ENCODE measurements at places on chromosomes 3 and 15.
A peak's percentile ranks its signal among the peaks of the same experiment; 100 is the strongest.

GRCh38 chr3:27729748-27730611 lies 7.9 kb upstream of the EOMES start:
- DNase-seq: no peak

- DNase-seq: peak; percentile 20
These were observed 1.6 kb upstream of the ATOSA start for GRCh38 chr15:52680761-52681160.

- peak; percentile 66 for DNase-seq
These were observed 835 bp downstream of the ARIH2 start for GRCh38 chr3:48919215-48920138.

DNA sequence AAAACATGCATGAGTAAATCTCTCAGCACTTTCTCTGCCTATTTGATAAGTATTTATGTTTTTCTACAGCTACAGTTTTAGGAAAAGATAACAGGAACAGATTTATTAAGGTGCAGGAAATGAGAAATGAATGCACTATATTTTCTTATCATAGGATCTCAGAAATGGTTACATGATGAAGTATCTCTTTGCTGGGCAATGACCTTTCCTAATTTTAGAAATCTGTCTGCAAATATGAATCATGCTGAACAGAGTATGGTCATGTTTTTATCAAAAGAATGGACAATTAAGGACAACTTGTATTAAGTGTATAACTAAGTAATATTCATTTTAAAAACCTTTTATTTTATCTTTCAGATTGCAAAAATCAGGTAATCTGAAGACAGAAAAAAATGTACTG lies 53.8 kb upstream of the SPPL2A start:
- DNase-seq: no peak

DNA sequence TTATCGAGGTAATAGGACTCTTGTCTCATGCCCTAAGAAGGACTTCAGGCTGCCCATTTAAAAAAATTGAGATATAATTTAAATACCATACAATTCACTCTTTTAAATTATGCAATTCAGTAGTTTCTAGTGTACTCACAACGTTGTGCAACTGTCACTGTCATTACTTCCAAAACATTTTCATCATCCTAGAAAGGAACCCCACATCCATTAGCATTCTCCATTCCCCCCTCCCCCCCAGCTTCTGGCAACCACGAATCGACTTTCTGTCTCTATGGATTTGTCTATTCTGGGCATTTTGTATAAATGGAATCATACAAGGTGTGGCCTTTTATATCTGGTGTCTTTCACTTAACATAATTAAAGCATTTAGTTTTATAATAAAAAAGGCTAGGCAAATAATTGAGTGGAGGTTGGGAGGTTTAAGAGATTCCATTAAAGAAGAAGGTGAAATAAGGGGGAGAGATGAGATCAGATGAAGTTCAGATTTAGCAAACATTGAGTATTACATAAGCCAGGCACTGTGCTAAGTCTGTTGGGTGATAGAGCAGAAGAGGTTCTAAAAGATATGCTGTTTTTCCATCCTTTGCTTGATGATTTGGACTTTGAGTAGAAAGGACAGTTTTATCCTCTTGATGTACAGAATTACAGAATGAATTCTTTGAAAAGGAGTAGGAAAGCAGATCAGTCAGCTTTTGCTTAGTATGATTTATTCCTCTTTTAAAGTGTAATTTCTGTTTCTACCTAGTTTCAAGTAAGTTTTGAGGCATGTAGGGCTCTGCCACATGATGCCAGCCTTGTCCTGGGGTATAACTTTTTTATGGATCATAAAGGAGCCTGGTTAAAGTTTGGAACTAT lies 36.3 kb downstream of the UBE2E2 start:
- DNase-seq: no peak

GRCh38 chr3:64451283-64452012 lies 226.2 kb upstream of the PRICKLE2 start:
- DNase-seq: no peak

GRCh38 chr3:107346564-107346963 lies 30.7 kb upstream of the CCDC54 start:
- no peak for DNase-seq

DNA sequence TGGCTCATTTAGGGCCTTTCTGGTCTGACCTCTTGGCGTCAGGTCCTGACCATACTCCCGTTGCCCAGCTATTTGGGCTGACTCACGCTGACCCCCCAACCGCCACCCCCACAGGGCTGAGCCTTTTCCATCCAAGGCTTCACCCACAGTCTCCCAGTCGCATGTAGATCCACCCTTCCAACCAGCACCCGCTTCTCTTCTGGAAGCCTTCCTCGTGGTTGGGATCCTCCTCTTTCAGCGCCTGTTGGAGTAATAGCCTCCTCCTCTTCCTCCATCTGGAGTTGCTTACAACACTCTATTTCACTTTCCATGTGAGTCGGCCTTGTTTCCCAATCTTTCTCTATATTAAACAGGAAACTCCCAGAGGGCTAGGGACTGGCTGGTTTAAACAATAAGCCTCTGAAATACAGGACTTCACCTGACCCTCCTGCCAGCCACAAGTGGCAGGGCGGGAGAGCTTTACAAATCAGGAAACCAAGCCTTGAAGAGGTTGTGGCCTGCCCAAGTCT lies 2.1 kb upstream of the ALAS1 start:
- no peak for DNase-seq

DNA sequence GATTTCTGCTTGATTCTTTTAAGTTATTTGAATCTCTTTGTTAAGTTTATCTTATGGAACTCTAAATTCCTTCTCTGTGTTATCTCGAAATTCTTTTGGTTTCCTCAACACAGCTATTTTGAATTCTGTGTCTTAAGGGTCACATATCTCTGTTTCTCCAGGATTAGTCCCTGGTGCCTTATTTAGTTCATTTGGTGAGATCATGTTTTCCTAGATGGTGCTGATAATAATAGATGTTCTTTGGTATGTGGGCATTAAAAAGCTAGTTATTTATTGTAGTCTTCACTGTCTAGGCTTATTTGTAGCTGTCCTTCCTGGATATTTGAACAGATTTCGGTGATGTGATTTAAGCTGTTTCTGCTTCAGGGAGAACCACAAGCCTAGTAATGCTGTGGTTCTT lies 615.6 kb upstream of the NECTIN3 start:
- DNase-seq: no peak

DNA sequence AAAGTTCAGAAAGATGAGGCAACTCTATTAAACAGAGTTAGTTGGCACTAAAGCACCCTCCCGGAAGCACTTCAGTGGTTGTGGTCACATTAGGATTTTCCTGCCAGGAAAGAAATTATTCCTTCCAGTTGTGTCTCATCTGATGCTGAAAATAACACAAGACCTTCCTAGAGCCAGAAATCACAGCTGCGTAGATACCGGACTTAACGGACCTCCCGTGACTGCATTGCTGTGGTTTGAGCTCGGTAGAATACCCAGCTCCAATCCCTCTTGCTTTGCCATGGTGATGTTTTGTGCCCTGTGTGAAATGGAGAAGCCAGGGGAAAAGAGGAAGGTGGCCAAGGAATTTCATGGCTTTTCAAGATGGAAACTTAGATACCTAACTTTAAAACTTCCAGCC lies 215.0 kb upstream of the IGF1R start:
- peak; percentile 75 for DNase-seq

- DNase-seq: no peak
These were observed 1.3 kb downstream of the GMPS start for GRCh38 chr3:155871746-155872158.

DNA sequence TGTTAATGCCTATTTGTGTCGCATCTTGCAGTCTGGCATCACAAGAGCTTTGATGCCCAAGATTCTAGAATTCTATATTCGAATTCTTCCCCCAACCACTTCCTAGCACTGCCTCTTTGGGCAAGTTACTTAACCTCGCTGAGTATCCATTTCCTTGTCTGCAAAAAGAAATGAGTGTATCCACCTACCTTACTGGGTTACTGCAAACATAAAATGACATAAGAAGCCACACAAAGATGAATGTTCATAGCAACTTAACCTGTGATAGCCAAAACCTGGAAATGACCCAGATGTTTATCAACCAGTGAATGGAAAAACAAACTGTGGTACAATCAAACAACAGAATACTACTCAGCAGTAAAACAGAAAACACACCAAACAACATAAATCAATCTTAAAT lies 24.9 kb downstream of the RFTN1 start:
- DNase-seq: no peak

GRCh38 chr3:149016669-149017541 lies 25.6 kb downstream of the GYG1 start:
- DNase-seq: peak; percentile 47

GRCh38 chr3:53328746-53329145 lies 18.6 kb downstream of the DCP1A start:
- no peak for DNase-seq

GRCh38 chr3:144772372-144772771 lies 800.7 kb downstream of the DIPK2A start:
- peak; percentile 24 for DNase-seq

DNA sequence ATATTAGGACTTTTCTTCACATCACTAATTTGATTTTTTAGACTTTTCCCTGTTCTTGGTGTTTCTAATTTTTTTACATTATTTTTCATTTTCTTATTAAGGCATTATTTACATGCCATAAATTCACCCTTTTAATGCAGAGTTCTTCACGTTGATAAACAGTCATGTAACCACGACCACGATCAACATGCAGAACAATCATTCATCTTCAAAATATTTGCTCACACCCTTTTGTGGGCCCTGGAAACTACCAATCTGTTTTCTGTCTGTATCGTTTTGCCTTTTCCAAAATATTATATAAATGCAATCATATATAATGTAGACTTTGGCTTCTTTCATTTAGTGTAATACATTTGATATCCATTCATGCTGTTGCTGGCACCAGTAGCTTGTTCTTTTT lies 48.7 kb downstream of the ARRDC4 start:
- DNase-seq: no peak

GRCh38 chr3:71152039-71152891 lies 431.3 kb downstream of the FOXP1 start:
- no peak for DNase-seq

- peak; percentile 10 for DNase-seq
These were observed 25.6 kb downstream of the CPNE4 start for GRCh38 chr3:132009241-132009640.

DNA sequence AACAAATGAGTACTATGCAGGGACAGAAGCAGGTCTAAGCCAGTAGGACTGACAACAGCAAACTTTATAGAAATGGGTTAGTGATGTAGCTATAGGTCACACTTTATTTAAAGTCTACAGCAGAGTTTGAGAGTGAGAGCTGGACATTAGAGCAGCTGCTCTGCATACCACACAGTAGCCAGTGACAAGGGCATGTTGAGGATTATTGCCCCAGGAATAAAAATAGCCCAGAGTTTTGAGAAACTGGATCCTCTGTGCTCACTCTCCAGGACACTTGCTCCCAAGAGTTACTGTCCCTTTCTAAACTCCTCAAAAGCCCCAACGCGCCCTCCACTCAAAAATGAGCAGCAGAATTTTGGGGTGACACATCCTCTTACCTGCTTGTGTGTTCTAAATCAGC lies 21.1 kb downstream of the LRTM1 start:
- peak; percentile 72 for DNase-seq

- DNase-seq: no peak
These were observed 74.3 kb downstream of the SETD2 start for GRCh38 chr3:47089630-47090029.

DNA sequence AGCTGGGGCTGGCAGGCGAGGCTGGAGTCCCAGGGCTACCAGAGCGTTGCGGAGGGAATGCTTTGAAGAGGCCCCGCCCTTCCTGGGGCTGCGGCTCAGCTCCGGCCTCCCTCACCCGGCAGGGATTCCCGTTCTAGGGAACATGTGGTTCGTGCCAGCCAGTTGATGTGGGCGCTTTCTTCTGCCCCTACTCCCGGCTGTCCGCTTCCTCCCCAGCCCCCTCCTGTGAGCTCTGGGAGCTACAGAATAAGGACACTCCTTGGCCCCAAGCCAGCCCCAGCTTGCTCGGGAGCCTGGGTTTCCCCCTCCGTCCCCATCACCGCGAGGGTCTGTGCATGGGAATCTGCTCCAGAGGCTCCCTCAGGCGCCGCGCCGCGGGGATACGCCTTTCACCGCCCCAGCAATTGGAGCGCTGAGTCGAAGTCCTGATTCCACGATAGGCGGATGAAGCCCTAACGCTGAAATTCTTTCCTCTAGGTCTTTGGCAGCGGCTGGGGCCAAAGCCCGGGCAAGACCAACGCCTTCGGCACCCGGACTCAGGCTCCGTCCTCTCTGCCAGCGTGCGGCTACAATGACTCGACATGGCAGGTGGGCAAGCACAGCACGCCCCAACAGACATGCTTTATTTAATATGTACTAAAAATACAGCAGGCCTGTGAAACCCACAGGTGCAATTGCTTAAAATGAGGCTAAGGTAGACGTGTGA lies 69.5 kb downstream of the KLF15 start:
- peak; percentile 84 for DNase-seq

GRCh38 chr3:108183971-108184370 lies 38.3 kb downstream of the IFT57 start:
- no peak for DNase-seq

GRCh38 chr15:99310745-99311144 lies 59.5 kb downstream of the LRRC28 start:
- DNase-seq: no peak

All from tongue (tissue), 3 donors.